ENCODE measurements at places on chromosomes 11 and 22. TPM values are rescaled to one million over a fixed set of nuclear protein-coding genes. Genes with fewer than 3 reads are reported as not detected.

Gene PLAAT4
- not detected for total RNA-seq

Gene VSIG10L2
- not detected for total RNA-seq

DNA sequence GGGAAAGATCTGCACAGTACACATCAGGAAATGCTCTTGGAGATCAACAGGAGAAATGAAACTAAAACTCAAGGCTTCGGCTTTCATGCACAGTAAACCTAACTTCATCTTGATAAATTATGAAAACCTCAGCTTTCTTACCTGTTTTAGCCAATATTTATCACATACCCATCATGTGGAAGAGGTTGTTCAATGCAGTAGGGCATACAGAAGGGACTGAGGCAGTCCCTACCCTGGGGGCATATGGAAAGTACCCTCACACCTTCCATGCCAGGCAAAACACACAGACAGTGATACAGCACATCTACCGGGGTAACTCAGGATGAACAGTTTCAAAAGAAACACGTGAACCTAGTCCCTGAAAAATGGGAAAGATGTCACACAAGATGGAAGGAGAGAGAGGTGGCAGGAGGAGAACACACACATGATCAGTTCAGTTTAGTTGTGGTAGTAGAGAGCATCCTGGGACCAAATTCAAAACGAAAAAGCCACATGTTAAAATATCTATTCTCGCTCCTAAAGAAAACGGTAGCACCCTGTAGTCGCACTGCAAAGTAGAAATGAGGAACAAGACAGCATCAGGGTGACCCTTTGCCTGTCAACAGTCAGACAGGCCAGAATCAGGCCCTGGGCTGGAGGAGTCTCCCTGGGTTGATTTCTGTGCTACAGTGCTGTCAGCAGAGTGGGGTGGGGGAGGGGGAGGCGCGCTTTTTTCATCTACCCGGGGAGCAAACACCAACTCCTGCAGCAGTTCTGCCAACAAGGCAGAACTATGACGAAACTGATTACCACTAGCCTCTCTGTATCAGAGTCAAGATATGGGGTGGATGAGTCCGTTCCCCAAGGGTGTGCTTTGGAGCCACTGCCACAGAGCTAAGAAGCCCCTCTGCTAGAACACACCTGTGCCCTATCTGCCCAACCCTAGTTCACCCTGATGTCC lies 1.3 kb downstream of the HIRA start:
- H3K4me3 ChIP-seq: peak overlapping the region; percentile 81
- DNase-seq: no peak
- peaks cover 26% of the 10 kb centered on the region for H3K4me1 ChIP-seq
- peaks cover 2% of the 10 kb centered on the region for H3K27me3 ChIP-seq
- H3K36me3 ChIP-seq: peaks cover 8% of the 10 kb centered on the region

DNA sequence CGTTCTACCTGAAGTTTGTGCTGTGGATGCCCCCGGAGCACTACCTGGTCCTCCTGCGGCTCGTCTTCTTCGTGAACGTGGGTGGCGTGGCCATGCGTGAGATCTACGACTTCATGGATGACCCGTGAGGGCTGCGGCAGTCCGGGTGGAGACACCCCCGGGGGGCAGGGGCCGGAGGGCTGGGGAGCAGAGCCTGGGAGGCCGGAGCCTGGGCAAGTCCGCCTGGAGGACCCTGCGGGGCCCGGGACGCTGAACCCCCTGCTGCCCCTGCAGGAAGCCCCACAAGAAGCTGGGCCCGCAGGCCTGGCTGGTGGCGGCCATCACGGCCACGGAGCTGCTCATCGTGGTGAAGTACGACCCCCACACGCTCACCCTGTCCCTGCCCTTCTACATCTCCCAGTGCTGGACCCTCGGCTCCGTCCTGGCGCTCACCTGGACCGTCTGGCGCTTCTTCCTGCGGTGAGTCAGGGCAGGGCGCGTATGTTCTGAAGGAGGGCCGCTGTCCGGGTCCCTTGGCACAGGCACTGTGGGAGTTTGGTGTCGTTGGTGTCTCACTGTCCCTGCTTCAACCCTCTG lies 17.3 kb downstream of the RNH1 start:
- no peak overlapping the region for H3K27ac ChIP-seq
- peaks cover 8% of the 10 kb centered on the region for H3K36me3 ChIP-seq
- H3K4me1 ChIP-seq: no peaks in the 10 kb centered on the region
- no peak for DNase-seq
- peaks cover 10% of the 10 kb centered on the region for H3K27me3 ChIP-seq
- H3K4me3 ChIP-seq: no peak overlapping the region

- no peak overlapping the region for H3K27ac ChIP-seq
- no peak for DNase-seq
- H3K27me3 ChIP-seq: no peaks in the 10 kb centered on the region
- H3K36me3 ChIP-seq: no peaks in the 10 kb centered on the region
Measured at GRCh38 chr11:118202599-118203422, 22.0 kb downstream of the JAML start.

DNA sequence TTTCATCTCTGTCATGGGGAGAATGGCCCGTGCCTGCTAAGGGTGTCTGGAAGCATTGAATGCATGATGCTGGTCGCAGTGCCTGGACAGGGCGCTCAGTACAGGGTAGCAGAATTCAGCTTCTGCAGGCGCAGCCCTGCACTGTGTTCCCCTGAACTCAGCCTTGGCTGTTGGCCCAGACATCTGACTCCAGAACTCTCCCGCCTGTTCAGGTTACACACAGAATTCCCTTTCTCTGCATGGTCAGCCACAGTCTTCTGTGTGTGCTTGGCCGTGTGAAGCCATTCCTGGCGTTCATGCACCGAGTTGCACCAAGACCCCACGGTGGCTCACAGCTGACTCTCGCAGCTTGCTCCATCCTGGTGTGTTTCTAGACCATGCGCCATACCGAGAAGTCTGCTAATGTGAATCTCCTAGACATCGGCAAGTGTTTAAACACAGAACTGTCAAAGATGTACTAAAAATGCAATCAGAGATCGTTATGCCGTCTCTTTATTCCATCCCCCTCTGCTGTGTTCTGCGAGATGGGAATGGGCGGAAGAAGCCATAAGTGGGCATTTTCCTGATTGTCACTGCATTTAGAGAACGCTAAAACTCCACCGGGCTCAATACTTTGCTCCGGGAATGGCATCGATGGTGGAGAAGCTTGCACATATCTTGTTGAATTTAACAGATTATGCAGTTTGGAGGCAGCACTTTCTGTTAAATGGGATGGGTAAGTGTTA lies 55.6 kb downstream of the MPPED1 start:
- H3K4me1 ChIP-seq: no peaks in the 10 kb centered on the region
- H3K27me3 ChIP-seq: no peaks in the 10 kb centered on the region
- no peaks in the 10 kb centered on the region for H3K36me3 ChIP-seq
- DNase-seq: no peak
- no peak overlapping the region for H3K27ac ChIP-seq

GRCh38 chr11:35750981-35751663 lies 88.5 kb downstream of the TRIM44 start:
- H3K27ac ChIP-seq: peak overlapping the region; percentile 43
- H3K36me3 ChIP-seq: no peaks in the 10 kb centered on the region
- peaks cover 18% of the 10 kb centered on the region for H3K4me1 ChIP-seq
- no peaks in the 10 kb centered on the region for H3K27me3 ChIP-seq
